ENCODE measurements at places on chromosomes 3 and 15.

GRCh38 chr3:99795573-99795972 lies 22.1 kb upstream of the CMSS1 start:
- DNase-seq = no peak

DNA sequence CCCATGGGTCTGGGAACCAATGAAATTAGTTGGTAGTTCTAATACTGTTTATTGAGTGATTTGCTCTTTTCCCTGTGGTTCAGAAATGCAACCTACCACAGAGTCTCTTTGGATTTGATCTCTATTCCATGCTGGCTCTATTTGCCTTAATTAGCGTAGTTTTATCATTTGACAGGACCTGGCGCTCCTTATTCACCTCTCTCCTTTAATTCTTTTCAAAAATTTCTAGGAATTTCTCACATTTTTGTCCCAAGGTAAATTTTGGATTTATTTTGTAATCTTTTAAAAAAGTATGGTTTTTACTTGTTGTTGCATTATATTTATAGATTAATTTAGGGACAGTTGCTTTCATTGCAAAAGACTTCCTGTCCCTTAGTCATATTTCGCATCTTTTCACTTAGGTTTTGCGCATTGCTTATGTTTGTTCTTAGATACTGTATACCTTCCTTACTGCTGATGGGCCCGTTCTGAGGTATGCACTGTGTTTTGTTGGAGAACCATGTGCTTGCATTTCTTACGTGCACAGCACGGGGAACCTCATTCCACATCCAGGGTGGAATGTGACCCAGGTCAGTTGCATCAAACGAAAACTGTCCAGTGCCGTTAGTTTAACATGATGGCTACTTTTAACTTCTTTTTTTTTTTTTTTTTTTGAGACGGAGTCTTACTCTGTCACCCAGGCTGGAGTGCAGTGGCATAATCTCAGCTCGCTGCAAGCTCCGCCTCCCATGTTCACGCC lies 27.0 kb downstream of the SENP5 start:
- DNase-seq = no peak

GRCh38 chr3:159455741-159456181 lies 532.9 kb upstream of the IL12A start:
- no peak for DNase-seq

DNA sequence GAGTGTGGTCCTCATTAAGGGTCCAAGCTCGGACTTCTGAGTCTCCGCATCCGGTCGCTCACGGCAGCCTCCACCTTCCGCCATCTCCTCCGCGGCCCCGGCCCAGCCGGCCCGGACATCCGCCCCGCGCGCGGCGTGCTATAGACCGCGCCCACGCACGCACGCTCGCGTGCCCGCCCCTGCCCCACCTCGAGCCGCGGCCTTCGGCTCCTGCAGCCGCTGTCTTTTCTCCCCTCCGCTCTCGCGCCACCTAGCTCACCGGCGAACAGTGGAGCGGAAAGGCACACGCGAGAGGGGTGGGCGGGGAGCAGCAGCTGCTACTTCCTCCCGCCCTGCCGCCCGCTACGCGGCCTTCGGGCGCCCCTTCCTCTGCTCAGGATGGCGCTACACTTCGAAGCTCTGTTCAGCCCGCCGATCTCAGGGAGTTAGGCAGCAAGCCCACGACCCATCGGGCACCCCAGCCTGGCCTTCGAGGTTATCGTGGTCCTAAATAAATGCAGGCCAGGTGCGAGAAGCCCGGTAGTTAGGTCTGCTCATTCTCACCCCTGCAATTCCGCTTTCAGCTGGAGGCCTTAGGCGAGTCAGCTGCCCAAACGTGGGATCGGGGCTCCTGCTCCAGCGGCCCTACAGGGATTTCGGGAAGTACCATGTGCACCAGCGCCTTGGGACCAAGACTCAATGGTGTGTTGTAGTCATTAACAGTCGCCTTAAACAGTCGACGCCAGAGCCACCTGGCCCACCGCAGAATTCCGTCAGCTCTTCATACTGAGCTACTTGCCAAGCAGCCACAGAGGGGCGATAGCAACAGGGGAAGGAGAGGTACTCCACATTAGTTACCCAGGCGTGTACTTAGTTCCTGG lies at the start of gene USP4:
USP4 (minus strand) TSS at position 113 of the 860 bp plus-strand sequence; CDS start at position 84, 29 bp downstream.
- peak; percentile 80 for DNase-seq

GRCh38 chr15:57504599-57504940 lies 87.1 kb upstream of the MYZAP start:
- DNase-seq = no peak

DNA sequence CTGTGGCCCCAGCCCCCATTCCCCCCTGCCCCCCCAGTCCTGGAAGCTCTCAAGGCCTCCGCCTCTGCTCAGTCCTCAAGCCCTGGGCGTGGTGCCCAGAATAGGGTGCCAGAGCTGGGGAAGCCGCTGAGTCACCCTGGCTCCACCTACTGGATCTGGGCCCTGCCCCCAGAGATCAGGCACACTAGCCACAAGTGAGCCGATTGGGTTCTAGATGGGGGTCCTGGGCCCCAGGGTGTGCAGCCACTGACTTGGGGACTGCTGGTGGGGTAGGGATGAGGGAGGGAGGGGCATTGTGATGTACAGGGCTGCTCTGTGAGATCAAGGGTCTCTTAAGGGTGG lies 5.7 kb downstream of the EIF4G1 start:
- DNase-seq = no peak

DNA sequence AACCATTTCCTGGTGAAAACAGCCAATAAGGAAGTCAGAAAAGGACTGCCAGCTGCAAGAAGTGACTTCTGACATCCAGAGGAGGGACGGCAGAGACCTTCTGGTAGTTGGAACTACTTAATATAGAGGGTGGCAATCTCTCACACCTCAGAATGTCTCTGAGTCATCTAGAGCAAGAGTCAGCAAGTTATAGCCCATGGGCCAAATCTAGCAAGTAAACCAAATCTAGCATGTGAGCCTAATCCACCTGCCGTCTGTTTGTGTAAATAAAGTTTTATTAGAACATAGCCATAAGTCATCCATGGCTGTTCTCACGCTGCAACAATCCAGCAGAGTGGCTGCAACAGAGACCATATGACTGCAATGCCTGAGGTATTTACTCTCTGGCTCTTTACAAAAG lies 160.5 kb upstream of the NR2E3 start:
- no peak for DNase-seq

DNA sequence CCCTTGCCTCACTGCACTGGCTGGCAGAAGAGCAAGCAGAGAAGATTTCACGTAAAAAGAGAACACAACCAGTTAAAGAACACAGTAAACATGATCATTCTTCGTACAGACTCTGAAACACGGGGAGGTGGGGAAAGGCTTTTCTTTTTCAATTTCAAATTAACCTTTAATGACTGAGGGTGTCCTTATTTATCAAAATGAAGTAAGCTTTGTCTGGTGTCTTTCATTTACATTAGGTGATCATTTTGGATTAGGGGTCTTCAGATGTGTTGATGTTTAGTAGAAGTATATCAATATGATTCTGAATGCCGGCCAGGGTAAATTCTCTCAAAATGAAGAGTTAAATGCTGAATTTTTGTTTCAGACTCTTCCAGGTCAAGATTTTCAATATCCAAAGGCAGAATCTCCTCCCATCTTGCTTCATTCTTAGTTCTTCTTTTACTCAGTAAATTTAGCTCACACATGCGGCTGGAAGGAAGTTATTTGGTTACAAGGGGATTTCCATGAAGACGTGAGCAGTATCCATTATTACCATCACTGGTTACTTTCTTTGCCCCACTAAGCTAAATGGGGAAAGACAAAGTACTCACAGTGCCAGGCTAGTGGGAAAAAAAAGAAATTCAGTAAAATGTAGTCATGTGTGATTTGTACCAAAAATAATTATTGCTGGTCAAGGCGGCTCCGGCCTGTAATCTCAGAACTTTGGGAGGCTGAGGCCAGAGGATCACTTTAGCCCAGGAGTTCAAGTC lies 272.2 kb upstream of the NR2F2 start:
- DNase-seq = no peak

DNA sequence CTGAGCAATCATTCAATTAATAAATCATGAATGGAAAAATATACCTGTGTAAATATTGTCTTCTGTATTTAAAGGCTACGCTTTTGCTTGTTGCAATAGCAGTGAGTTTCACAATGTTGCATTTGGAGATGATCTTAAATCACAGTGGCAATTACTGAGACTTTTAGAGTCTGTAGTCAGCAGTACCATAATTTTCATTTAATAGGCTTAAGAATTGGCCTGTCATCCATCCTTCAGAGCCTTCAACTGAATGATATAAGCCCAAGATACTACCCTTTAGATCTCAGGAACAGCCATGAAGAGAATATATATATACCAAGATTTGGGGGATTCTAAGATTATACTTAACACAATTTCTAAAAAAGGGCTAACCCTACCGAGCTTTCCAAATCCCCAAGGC lies 458.1 kb downstream of the GBE1 start:
- DNase-seq = no peak

- DNase-seq = no peak
Measured at GRCh38 chr3:108017587-108017986, 73.2 kb downstream of the CD47 start.

All from stimulated activated CD4-positive, alpha-beta T cell treated with anti-CD3 and anti-CD28 coated beads, Interleukin-1b, Interleukin-23, amount 100 ng/mL, for 1 hour (primary cell).